ENCODE measurements at places on chromosomes 3 and 15. TPM values are rescaled to one million over a fixed set of nuclear protein-coding genes. Genes with fewer than 3 reads are reported as not detected.

Gene GPR15
- total RNA-seq = not detected

Gene GOLGA8O
- total RNA-seq = 0.48 TPM

Gene RAB6B
- total RNA-seq = under 0.01 TPM

Gene SNX22
- total RNA-seq = 0.21 TPM

Gene NR2E3
- not detected for total RNA-seq

Gene C3orf22
- total RNA-seq = not detected

Gene SCAANT1
- not detected for total RNA-seq

Gene MPI
- 78.8 TPM for total RNA-seq

Gene POPDC2
- total RNA-seq = not detected

Gene NOX5
- total RNA-seq = not detected

Gene ALS2CL
- 64.6 TPM for total RNA-seq

Gene FAM107A
- total RNA-seq = not detected

Gene HDC
- not detected for total RNA-seq

Gene FBN1
- 68.0 TPM for total RNA-seq

Gene C3orf85
- not detected for total RNA-seq

Gene WNT5A
- 3.6 TPM for total RNA-seq

Gene EFCC1
- total RNA-seq = not detected

Gene BOC
- total RNA-seq = 0.72 TPM

Gene ZNF280D
- 7.0 TPM for total RNA-seq

Gene TGM4
- total RNA-seq = 0.48 TPM

Gene ANKRD63
- not detected for total RNA-seq

Gene GPR62
- total RNA-seq = not detected

Gene ZBED2
- 8.3 TPM for total RNA-seq

Gene MOBP
- not detected for total RNA-seq

Gene PLSCR2
- total RNA-seq = 0.21 TPM

Gene PLA2G4B
- total RNA-seq = 7.5 TPM

Gene FAM43A
- 3.1 TPM for total RNA-seq

Gene ALDH1A3
- total RNA-seq = 214 TPM

Gene FOXL2NB
- total RNA-seq = not detected

Gene SPRED1
- total RNA-seq = 17.7 TPM

Gene KCNMB3
- 0.21 TPM for total RNA-seq

Gene CSTA
- total RNA-seq = 324 TPM

Gene SLC22A13
- total RNA-seq = 0.24 TPM

Gene MESP2
- 0.48 TPM for total RNA-seq
